Activated T-helper 1 cell treated with anti-CD3 and anti-CD28 coated beads, Interleukin-12 subunit alpha, Interleukin-12 subunit beta, Interleukin-2, Interleukin-4 antibody, amounts not matched to agents 30 ng/mL and 10 ng/mL and 1 ng/mL, durations not matched to agents 14 hours and 24 hours and 36 hours (primary cell): ENCODE measurements at places on chromosomes 2 and 18.

GRCh38 chr2:12693509-12693908, 23.2 kb upstream of the TRIB2 start:
- no peak for DNase-seq

DNA sequence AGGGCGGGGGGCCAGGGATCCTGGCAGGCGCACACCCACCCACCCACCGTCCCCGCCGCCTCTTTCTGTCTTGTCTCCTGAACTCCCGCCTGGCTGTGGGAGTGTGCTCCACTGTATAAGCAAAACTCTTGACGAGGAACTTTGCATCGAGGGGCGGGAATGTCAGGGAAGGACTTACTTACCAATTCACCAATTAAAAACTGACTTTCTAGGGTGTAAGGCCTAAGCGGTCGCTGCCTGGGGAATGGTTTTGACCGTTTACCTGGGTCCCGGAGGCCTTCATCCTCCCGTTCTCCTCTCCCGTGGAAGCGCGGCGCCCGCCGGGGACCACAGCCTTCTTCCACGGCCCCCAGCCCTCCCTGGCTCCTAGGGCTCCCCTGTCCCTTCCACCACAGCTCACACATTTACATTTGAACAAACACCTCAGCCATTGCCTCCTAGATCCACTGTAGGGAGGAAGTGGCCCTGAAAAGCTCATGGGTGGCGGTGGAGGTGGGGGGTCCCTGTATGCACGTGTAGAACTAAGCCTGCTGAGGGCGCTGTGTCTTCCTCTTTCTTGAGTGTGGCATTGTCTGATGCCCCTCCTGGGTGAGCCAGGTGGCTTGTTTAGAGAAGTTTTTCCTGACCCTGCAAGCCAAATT, 8.9 kb downstream of the ASIC4 start:
- DNase-seq = no peak

DNA sequence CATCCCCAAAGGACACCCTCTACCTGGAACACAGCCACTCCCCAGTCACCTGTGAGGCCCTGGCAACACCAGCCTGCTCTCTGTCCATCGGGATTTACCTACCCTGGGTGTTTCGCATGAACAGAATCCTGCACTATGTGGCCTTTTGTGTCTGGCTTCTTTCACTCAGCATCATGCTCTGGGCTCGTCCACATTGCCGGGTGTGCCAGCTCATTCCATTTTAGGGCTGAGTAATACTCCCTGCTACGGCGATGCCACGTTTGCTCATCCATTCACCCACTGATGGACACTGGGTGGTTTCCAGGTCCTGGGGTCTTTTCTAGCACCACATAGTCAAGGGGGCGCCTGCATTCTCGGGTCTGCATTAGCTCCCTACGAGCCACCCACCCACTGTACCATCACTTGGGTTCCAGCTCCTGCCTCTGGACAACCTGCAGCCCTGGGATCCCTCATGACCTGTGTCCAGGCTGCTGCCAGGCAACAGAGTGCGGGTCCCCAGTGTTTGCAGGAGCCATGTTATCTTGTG, 22.0 kb downstream of the KCNF1 start:
- DNase-seq = no peak

- DNase-seq = no peak
Observed at GRCh38 chr2:5701266-5701665, 9.1 kb downstream of the SOX11 start.

GRCh38 chr2:19835781-19836281, 66.0 kb downstream of the TTC32 start:
- DNase-seq = no peak

DNA sequence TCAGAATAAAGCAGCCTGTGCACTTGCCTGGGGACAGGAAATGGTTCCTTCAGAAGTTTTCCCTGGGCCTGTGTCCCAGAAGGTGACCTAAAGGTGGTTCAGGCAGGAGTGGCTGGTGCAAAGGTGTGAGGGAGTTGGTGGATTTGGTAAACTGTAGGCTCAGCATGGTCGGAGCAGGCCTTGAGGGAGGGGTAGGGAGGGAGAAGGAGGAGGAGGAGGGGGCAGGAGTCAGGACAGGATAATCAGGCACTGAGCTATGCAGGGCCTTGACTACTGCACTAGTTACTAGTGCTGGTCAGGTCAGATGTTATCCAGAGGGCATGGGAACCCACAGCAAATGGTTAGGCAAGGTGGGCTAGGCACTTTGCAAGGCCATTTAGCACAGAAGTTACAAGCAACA, 21.3 kb downstream of the LYPD6B start:
- no peak for DNase-seq

DNA sequence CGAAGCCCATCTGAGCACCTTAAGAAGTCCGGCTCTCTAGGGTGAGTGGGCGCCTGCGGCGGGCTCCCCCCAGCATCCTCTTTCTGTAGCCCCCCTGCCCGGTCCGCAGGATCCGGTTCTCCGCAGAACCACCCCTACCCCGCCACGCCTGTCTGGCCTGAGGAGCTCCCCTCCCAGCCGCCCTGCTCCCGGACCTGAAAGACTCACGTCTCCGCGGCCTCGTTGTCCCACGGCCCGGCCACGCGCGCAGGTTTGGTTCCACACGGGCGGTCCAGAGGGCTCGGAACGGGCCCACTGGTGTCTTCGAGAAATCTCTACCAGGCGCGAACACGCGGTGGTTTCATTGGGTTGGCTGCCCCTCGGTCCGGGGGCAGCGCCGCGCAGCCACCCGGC, 237 bp downstream of the SLC39A6 start:
- no peak for DNase-seq
